ENCODE measurements at places on chromosomes 1 and 21. TPM values are rescaled to one million over a fixed set of nuclear protein-coding genes. Genes with fewer than 3 reads are reported as not detected.

DNA sequence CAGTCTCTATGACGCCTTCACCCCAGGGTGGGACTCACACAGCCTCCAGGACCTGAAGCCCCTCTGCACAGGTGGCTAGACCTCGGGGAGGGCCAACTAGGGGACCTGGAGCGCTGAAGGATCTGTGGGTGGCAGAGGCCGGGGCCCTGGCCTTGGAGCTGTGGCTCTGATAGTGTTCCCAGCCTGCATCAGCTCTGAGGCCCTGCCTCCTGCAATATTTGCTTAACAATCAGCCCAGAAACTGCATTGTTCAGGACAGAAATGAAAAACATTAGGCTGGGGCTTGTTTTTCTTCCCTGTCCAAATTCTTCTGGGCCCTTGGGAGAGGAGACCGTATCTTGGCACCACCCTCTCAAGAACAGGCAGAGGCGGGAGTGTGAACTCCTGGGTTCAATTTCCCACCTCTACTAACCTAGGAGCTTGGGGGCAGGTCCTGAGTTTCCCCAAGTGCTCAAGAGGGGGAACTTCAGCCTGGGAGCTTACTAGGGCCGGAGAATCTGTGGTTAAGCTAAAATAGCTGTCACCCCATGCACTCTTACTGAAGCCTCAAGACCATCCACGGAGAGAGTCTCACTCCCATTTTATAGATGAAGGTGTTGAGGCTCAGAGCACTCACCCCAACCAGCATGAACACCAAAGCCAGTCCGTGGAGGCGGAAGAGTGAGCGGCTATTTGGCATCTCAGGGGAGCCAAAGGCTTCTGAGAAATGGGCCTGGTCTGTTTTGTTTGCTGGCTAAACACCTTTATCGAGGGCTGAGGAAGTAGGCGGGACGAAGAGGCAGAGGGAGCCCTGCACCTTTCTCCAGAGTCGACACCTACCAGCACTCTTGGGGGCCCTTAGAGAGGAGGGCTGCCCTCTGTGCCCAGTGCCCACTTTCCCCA is 18.8 kb upstream of the CASZ1 start:
- H3K27me3 ChIP-seq: peaks cover 2% of the 10 kb centered on the region
- no peaks in the 10 kb centered on the region for H3K36me3 ChIP-seq
- H3K4me3 ChIP-seq: no peak overlapping the region

Gene BMP8A
- total RNA-seq: 0.22 TPM

DNA sequence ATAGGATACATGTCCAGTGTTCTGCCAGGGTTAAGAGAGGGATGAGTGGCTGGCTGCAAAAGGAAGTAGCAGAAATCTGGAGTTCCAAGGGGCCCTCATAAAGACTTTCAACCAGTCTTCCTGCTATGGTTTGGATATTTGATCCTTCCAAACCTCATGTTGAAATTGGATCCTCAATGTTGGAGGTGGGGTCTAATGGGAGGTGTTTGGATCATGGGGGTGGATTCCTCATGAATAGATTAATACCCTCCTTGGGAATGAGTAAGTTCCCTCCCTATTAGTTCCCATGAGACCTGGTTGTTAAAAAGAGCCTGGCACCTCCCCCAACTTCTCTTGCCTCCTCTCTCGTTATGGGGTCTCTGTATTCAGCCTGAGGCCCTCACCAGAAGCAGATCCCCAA is 10.1 kb upstream of the GNG12 start:
- no peak overlapping the region for H3K27ac ChIP-seq
- no peaks in the 10 kb centered on the region for H3K4me1 ChIP-seq
- DNase-seq: no peak
- H3K27me3 ChIP-seq: peaks cover 28% of the 10 kb centered on the region
- no peak overlapping the region for H3K4me3 ChIP-seq
- no peaks in the 10 kb centered on the region for H3K36me3 ChIP-seq

DNA sequence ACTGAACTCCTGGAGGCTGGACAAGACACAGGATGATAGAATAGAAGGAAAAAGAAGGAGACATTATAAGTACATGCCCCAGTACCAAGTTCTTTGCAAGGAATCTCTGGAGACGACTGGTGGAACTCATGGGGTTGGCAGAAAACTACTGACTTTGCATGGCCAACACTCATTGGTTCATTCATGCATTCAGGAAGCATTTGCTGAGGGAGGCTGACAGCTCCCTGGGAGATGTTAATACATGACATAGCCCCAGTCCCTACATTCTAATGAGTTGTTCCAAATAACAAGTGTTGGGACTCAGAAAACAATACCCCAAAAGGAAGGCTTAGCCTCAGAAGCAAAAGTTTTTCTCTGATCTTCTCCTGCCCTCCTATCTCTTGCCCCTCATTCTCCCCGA is 172.8 kb upstream of the IRF2BP2 start:
- no peaks in the 10 kb centered on the region for H3K27me3 ChIP-seq
- H3K27ac ChIP-seq: no peak overlapping the region
- DNase-seq: no peak
- H3K4me3 ChIP-seq: no peak overlapping the region
- no peaks in the 10 kb centered on the region for H3K36me3 ChIP-seq
- no peaks in the 10 kb centered on the region for H3K4me1 ChIP-seq

Gene KPRP
- not detected for total RNA-seq

- no peak overlapping the region for H3K27ac ChIP-seq
- no peak overlapping the region for H3K4me3 ChIP-seq
- no peaks in the 10 kb centered on the region for H3K27me3 ChIP-seq
- peaks cover 5% of the 10 kb centered on the region for H3K4me1 ChIP-seq
- DNase-seq: no peak
Measured at GRCh38 chr1:91511386-91511785, 10.7 kb downstream of the CDC7 start.

DNA sequence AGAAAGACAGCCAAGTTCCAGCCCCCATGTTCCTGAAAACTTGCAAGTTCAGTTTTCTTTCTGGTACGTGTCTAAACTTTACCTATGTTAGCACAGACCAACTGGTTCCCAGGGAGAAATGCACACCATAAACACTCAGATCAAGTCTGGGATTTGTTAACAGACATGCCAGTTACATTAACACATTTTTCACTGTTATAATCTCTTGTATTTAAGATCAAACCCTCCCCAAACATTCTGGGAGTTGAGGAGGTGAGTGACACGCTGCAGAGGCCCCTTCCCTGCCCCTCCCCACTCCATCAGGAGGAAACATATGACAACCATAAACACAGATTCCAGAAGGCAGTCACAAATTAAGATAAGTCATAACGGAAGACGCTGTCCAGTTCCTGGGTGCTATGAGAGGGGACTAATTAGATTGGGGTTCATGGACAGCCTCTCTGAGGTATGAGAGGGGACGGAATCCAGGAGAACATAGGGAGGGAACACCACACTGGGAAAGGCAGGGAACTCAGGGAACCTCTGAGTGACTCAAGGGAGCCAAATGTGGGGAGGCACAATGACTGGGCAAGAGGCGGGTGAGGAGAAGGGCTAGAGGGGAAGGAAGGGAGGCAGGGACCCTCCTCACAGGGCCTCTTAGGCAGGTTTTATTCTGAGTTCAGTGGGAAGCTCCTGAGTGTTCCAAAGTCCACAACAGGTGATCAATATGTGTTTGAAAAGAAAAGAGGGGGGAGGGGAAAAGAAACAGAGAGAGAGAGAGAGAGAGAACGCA is 25.0 kb downstream of the DUSP10 start:
- no peak overlapping the region for H3K4me3 ChIP-seq
- H3K36me3 ChIP-seq: peaks cover 31% of the 10 kb centered on the region
- no peaks in the 10 kb centered on the region for H3K27me3 ChIP-seq
- no peak overlapping the region for H3K27ac ChIP-seq
- no peak for DNase-seq

- DNase-seq: no peak
- H3K4me3 ChIP-seq: no peak overlapping the region
- H3K27me3 ChIP-seq: no peaks in the 10 kb centered on the region
- H3K27ac ChIP-seq: no peak overlapping the region
Measured at GRCh38 chr1:45876000-45876617, 72.7 kb downstream of the MAST2 start.

Gene CHAF1B
- total RNA-seq: 34.7 TPM

- H3K27ac ChIP-seq: no peak overlapping the region
- H3K27me3 ChIP-seq: no peaks in the 10 kb centered on the region
- no peak overlapping the region for H3K4me3 ChIP-seq
Measured at GRCh38 chr21:29904359-29905282, 35.2 kb downstream of the GRIK1 start.

- H3K27me3 ChIP-seq: no peaks in the 10 kb centered on the region
- no peak for DNase-seq
- H3K4me3 ChIP-seq: no peak overlapping the region
- no peaks in the 10 kb centered on the region for H3K36me3 ChIP-seq
- H3K4me1 ChIP-seq: no peaks in the 10 kb centered on the region
Measured at GRCh38 chr1:218904416-218904815, 269.3 kb upstream of the LYPLAL1 start.

DNA sequence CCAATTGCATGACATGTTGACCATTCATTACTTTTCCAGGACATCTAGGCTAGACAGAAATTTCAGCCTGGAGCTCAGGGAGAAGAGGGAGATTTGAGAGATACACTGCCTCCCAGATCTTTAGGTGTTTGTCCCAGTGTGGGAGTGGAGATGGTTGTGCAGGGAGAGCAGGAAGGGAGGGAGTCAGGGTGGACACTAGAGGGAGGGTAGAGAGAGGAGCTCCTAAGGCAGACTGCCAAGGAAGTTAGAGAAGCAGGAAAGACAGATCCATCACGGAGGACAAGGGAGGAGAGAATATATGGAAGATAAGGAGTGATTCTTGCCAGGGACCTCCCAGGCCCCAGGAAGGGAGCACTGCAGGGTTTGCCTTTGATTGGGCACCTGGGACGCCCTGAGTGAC is 8.7 kb downstream of the CDCA8 start:
- DNase-seq: no peak
- H3K27me3 ChIP-seq: no peaks in the 10 kb centered on the region
- peaks cover 11% of the 10 kb centered on the region for H3K4me1 ChIP-seq
- no peak overlapping the region for H3K27ac ChIP-seq
- no peak overlapping the region for H3K4me3 ChIP-seq

Gene FNDC5
- not detected for total RNA-seq

DNA sequence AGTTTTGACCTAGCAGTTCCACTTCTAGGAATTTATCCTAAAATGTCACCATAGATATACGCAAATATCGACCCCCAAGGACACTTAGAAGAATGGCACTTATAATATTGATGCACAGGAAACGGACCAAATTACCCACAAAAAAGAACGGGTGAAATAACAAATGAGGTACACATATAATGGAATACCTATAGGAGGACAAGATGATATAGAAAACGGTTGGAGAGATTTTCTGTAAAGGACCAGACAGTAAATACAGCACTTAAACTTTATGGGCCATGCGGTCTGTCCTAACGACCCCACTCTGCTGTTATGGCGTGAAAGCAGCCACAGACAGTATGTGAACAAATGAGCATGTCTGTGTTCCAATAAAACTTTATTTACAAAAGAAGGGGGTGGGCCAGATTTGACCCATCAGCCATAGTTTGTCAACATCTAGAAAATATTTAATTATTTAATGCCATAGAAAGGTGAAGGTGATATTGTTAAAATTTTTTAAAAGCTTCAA is 2.4 kb downstream of the TMPRSS3 start:
- peaks cover 81% of the 10 kb centered on the region for H3K4me1 ChIP-seq
- H3K4me3 ChIP-seq: peak overlapping the region; percentile 65
- peak overlapping the region; percentile 88 for H3K27ac ChIP-seq
- peaks cover 85% of the 10 kb centered on the region for H3K36me3 ChIP-seq

Gene CFHR2
- not detected for total RNA-seq

DNA sequence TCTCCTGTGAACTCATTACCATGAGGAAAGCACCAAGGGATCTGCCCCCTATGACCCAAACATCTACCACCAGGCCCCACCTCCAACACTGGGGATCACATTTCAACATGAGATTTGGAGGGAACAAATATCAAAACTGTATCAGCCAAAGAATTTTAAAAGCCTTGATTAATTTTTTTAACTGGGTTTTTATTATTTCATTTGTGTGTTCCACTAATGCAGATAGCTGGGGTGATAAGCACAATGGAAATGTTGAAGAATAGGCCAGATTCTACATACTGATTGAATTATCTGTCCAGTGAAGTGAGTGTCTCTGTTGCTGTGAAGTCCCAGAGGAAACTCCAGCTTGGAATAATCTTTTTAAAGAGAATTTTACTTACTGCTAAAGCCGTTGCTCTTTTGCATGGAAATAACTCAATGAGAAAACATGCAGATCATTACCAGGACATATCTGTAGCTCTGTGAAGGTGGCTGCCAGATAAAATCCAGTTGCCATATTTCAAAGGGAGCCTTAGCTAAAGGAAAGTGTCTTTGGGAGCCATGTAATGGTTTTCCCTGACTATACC is 44.4 kb upstream of the DHCR24 start:
- DNase-seq: no peak
- H3K4me3 ChIP-seq: no peak overlapping the region
- no peaks in the 10 kb centered on the region for H3K4me1 ChIP-seq
- peaks cover 3% of the 10 kb centered on the region for H3K27me3 ChIP-seq
- no peak overlapping the region for H3K27ac ChIP-seq

Gene ZSWIM5
- total RNA-seq: 0.70 TPM

- DNase-seq: no peak
- H3K27me3 ChIP-seq: no peaks in the 10 kb centered on the region
- H3K4me1 ChIP-seq: no peaks in the 10 kb centered on the region
Measured at GRCh38 chr1:106439475-106439874, 617.0 kb upstream of the PRMT6 start.

DNA sequence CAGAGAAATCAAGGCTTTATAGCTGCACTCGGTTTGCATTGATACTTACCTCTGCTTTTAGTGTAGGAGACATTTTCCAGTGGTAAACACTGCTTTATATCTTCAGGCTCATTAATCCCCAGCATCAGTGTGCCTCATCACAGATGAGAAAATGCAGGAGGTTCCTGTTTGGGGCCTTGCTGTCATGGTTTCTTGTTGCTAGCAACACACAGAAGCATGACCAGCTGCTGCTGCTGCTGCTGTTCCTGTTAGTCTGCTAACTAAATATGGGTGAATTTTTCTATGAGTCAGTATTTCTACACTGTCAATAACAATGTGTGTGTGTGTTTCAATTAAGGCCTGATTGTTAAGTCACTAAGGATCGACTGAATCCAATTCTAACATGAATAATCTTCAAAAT is 85.8 kb upstream of the RGS1 start:
- no peaks in the 10 kb centered on the region for H3K36me3 ChIP-seq
- no peak overlapping the region for H3K27ac ChIP-seq
- H3K27me3 ChIP-seq: no peaks in the 10 kb centered on the region
- DNase-seq: peak; percentile 32

- no peaks in the 10 kb centered on the region for H3K27me3 ChIP-seq
- no peaks in the 10 kb centered on the region for H3K4me1 ChIP-seq
- H3K27ac ChIP-seq: no peak overlapping the region
- no peak for DNase-seq
- no peak overlapping the region for H3K4me3 ChIP-seq
Measured at GRCh38 chr1:67580691-67581403, 104.2 kb upstream of the GADD45A start.
